ENCODE measurements at places on chromosomes 11 and 22. TPM values are rescaled to one million over a fixed set of nuclear protein-coding genes. Genes with fewer than 3 reads are reported as not detected.

SAA4 gene
- total RNA-seq, result not detected

KLHL35 gene
- total RNA-seq, result 1.3 TPM

PRDM10 gene
- total RNA-seq, result 2.6 TPM

CRYBB2 gene
- total RNA-seq, result not detected

APOL3 gene
- not detected for total RNA-seq
